Fibroblast of villous mesenchyme (primary cell): ENCODE measurements at places on chromosomes 4 and X.

- DNase-seq, result no peak
Observed at GRCh38 chrX:46961097-46961496, 48.9 kb downstream of the JADE3 start.

DNA sequence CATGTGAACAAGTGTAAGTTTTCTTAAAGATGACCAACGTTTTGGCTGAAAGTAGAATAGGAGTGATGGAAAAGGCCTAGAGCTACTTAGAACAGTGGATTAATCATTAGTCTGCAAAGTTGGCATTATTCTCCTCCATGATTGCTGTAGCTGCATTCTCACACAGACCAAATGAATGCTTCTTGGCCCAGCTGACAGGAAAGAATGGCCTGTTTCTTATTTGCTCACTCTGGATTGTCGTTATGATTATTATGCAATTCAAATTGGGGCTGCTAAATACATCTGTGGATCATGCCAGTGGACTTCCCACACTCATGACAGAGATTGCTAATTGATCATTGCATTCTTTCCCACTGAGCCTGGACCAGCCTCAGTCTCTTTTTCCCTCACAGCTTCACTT, 285.0 kb downstream of the STIM2 start:
- no peak for DNase-seq

GRCh38 chr4:83348074-83348473, 13.4 kb upstream of the HPSE start:
- no peak for DNase-seq

DNA sequence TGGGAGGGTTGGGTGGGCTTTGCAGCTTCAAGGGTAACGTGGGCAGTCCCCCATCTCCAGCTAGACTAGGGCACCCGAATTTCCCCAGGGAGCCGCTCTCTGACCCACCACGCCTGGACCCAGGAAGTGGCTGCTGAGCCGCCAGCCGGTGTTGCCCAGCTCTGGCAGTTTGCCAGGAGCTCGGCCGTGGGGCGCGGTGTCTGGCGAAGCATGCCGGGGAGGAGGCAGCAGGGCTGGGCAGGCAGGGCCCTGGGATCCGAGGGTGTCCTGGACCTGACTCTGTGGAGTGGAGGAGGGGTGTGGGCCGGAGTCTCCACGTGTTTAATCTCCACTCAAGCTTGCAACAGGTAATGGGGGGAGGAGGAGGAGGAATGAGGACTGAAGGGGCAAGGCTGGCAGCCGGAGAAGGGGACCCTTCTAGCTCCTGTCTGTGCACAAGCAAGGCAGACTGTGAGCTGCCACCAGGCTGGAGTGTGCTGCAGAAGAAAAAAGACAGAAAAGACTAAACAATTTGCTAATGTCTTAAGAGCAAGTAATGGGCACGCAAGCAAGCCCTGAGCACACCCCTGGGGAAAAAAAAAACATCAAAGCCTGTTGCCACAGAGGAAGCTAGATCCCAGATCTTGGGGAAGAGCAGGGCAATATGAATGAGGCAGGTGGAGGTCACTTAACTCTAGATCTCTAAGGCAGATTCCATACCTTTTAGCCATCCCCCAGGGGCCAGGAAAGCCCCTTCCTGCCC, 2.4 kb downstream of the LONRF3 start:
- no peak for DNase-seq

- no peak for DNase-seq
Observed at GRCh38 chrX:133448512-133449076, 33.3 kb upstream of the GPC4 start.

DNA sequence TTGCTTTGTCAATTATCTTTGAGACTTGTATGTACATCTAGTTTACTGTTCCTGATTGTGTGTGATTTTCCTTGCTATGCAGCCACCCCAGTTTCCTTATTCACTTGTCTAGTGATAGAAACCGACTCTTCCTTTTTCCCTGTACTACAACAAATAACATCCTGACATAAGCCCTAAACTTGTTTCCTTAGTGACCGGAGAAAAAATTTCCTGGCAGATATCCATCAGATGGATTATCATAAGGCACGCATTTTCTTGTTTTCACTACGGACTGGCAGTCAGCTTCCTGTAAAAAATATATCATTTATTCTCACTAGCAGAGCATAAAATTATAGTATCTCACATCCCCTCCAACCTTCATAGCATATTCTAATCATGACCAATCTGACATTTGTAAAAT, 410.7 kb downstream of the CENPC start:
- no peak for DNase-seq

DNA sequence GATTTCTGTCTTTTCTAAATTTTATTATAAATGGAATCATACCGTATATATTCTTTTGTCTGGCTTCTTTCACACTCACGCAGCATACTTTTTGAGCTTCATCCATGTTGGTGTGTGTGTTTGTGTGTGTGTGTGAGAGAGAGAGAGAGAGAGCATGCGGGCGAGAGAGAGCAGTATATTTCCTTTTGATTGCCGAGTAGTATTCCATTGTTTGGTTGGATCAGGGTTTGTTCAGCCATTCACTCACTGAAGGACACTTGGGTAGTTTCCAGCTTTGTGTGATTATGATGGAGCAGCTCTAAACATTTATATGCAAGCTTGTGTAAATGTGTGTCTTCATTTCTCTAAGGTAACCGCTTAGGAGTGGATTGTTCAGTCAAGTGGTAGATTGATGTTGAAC, 3.1 kb upstream of the L1CAM start:
- DNase-seq, result no peak

- no peak for DNase-seq
Observed at GRCh38 chrX:18935893-18936292, 48.0 kb downstream of the PHKA2 start.

GRCh38 chr4:8580321-8581093, at the start of gene GPR78:
Gene GPR78 (plus strand): TSS chr4:8580392. CDS start chr4:8580983, 591 bp downstream.
- peak; percentile 68 for DNase-seq

- peak; percentile 16 for DNase-seq
Observed at GRCh38 chrX:3940000-3940610, 226.7 kb upstream of the PRKX start.

DNA sequence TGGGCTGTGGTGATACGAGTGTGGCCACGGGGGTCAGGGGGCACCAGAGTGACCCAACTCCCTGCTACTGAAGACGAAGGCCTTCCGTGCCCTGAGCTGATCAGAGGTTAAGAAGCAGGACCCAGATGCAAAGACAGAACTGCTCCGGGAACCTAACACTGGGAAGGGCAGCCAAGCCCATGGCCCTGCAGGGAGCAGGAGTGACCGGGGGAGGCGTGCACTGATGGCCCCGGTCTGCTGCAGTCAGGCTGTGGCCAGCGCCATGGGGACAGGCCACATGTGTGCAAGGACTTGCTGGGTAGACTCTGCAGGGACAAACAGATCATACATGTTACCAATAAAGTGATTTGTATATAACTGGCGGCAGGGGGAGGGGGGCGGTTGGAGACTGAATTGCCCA, 74.6 kb downstream of the ACOX3 start:
- DNase-seq, result no peak

- peak; percentile 30 for DNase-seq
Observed at GRCh38 chr4:139085141-139085540, 69.6 kb downstream of the NOCT start.

DNA sequence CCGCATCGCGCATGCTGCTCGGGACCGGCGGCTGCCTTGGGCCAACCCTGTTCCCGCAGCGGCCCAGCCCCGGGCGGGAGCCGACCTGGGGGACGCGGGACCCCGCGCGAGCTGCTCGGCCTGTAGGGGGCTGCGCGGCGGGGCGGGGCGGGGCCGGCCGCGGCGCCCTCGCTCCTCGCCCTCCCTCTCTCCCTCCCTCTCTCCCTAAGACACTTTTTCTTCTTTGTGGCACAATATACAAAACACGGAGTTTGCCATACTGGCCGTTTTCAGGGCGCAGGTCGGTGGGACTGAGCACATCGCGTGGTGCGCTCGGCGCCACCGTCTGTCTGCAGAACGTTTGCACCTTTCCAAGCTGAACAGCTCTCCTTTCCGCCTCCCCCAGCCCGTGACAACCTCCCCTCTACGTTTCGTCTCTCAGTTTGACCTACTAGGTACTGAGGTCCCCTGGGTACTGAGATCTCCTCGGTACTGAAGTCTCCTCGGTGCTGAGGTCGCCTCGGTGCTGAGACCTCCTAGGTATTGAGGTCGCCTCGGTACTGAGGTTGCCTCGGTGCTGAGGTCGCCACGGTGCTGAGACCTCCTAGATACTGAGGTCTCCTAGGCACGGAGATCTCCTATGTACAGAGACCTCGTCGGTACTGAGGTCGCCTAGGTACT, 261.1 kb upstream of the PLCXD1 start:
- no peak for DNase-seq

DNA sequence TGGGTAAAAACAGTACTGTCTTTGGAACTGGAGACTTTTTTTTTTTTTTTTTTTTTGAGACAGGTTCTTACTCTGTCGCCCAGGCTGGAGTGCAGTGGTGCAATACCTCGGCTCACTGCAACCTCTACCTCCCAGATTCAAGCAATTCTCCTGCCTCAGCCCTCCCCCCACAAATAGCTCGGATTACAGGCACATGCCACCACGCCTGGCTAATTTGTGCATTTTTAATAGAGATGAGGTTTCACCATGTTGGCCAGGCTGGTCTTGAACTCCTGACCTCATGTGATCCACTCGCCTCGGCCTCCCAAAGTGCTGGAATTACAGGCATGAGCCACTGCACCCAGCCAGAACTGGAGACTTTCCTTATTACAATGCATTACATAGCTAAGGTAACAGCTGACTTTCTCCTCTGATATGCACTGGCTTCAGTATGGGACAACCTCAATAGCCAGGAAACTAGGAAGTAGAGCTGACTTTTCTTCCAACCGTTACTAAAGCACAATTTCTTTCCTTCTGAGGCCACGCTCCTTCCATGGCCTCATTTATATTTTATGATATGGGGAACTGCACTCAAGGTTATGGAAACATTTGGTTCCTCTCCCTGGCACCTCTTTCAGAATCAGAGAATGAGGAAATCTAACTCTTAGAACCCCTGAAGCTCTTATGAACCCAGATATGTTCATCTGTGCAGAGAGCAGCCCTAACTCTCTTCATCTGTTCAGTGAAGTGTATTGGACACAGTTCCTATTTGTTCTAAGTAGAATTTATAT, 53.5 kb upstream of the FAM9B start:
- no peak for DNase-seq

DNA sequence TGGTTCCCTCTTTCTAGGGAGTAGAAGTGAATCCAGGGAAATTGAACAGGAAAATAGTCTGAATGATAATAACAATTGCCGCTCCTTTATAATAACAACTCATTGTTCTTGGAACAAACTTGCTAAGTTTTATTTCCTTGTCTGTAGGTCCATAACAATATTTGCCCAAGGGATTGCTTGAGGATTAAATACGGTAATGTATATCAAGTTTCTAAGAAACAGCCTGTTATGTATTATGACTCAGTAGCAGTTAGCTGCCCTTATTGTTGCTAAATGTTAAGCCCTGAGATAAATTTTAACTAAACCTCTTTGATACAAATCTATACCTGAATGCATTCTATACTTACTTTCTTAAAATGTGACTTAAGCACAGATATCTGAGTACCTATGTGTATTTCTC, 215.9 kb upstream of the AADAT start:
- no peak for DNase-seq

DNA sequence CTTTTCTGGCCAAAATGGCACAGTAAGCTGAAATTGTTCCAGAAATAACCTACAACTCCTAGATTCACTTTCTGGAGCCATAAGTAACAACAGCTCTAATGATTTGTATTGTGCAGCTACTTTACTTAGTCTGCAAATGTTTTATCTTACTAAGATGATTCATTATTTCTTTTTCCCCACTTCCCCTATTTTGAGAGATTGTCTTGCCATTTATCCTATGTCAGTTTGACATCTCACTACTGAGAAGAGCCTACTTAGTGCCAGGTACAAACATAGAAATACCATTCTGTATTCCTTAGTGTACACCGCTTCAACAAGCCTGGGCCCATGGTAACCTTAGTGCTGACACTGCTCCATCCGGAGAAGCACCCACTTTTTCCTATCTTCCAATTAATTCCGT, 13.8 kb upstream of the STK26 start:
- no peak for DNase-seq

DNA sequence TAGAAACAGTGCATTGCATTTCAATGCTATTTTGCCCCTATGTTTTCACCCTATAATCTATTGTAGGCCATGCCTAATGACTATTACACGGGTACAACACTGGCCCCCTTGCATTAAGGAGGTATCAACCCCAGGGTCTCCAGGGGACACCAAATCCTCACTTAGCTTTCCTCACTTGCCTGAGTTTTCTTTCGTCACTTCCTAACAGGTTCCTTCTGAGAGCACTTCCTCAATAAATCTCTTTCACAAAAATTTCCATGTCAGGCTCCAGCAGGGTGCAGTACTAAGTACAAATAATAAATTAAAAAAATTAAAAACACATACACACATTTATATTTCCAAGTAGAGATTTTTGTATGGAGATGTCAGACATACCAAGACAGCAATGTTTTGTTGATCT, 165.0 kb downstream of the RBM46 start:
- no peak for DNase-seq

DNA sequence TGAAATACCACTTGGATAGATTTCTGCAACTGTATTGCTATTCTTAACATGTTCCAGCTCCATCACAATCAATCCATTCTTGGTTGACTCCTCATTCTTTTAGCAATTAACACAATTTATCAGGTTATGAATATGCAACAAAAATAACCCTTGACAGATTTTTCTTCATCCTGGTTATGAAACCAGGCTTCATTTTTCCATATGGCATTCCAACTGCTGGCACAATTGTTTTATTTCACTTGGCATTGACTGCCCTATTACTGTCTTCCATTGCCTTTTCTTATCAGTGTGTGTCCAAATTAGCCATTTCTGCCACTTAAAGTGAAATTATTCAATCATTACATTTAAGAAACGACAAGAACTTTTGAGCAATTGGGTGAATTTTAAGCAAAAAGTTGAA, 388.8 kb upstream of the EPHA5 start:
- DNase-seq, result no peak

DNA sequence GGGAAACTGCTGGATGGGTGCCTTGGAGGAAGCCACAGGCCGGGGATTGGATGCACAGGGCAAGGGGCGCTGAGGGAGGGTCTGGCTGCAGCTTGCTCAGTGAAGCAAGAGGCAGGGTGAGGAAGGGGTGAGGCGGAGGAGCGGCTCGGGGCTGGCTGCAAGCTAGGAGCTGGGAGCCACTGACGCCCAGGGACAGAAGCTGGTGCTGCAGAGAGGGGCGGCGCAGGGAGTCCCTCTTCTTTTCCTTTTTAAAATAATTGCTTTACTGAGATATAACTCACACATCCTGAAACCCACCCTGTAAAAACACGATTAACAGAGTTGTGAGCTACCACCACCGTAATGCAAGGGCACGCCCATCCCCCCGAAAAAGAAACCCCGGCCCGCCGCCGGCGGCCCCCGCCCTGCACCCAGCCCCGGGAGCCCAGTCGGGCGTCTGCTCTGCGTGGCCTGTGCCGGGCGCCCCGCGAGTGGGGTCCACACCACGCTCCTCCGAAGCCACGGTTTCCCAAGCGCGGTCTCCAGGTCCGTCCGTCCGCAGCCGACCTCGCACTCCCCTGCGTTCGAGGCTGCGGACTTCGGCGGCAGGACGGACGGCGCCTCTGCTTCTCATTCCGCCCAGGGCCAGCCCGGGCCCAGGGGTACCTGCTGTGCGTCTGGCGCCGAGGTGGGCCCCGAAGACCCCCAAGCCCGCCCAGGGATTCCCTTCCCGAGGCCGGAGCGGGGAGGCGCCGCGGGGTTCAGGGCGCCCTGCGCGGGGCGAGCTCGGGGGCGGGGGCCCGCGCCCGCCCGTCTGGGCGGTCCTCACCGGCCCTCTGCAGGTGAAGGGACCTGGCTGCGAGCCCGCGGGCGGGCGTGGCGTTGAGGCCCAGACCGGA, 866 bp upstream of the UVSSA start:
- peak; percentile 66 for DNase-seq

GRCh38 chrX:122940199-122940598, 243.9 kb upstream of the GRIA3 start:
- DNase-seq, result no peak
